ENCODE measurements at places on chromosomes 5 and 9.

- DNase-seq, result no peak
These were observed 27.8 kb downstream of the CSF1R start for GRCh38 chr5:150058480-150059126.

GRCh38 chr9:8684978-8685708 is 885.6 kb upstream of the DMAC1 start:
- DNase-seq, result no peak

DNA sequence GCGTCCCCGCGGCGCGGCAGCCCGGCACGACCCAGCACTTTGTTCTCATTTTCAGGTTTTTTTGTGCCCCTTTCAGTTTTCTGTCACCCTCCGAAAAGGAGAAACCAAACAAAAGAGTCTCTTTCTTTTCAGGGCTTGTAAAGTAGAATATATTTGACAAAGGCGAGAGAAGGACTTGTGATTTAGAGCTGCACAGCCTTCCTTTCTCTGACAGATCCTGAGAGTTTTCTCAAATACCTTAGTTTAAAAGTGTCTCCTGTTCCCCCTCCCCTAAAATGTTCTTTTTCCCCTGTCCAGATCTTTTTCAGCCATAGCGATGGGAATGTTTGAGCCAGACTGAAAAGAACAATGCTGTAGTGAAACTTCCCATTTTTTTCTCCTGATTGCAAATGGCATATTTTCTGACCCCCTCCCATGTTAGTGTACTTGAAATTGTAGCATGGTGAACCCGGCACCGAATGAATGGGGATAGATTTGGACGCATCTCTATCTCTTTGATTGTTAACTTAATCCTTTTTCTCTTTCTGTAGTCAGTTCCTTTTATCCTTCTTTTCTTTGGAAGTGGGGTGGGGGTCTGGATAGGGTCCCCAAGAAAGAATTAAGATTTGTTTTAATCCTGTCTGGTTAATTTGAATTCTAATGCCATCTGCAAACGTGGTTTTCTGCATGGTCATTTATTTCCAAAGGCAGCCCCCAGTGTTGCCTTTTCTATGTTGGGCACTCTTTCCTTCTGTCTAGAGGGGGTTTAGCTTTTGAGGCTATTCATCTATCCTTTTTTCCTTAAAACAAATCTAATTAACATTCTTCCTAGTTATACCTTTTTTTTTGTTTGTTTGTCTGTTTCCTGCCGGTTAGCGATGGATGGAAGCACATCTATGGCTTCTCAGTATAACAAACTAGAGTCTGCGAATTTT is 2.2 kb downstream of the ZSWIM6 start:
- DNase-seq, result peak; percentile 18

DNA sequence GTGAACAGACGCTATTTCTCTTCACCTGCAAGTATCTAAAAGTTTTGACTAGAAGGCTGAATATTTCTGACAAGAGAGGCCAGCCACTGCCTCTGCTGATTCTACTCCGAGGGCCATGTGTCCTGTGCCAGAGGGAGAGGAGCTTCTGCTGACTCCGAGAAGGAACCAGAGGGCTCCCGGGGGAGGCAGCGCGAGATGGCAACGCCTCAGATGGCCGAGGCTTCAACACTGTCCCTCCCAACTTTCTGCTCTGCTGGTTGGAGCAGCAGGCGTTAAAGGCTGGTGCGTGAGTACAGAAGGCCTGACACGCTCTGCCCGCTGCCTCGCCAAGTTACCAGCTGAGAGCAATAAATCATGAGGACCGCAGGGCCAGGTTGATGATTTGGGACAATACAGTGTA is 178.8 kb downstream of the GAPVD1 start:
- no peak for DNase-seq

DNA sequence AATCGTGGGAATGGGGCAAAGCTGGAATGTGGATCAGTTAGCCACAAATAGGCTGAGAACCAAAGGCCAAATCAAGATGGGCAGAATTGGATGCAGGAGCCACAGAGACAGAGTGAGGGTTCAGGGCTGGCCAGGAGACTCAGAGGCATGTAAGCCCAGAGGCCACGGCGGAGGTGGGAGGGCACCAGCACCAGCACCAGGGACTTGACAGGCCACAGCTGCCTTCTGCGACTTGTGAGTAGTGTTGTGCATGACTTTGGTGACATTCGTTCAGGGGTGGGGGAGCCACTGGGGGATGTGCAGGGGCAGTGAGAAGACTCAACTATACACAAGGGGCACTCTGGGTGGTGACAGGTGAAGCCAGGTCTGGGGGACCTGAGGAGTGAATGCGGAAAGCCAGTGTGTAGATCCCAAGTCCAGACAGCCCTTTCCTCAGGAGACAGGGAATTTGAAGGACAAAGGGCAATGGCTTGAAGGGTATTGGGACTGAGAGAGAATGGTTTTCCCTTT is 53.2 kb downstream of the TMOD1 start:
- DNase-seq, result no peak

GRCh38 chr5:60223342-60223741 is 329.8 kb upstream of the PDE4D start:
- no peak for DNase-seq

GRCh38 chr5:137415231-137415681 is 83.9 kb downstream of the SPOCK1 start:
- no peak for DNase-seq

DNA sequence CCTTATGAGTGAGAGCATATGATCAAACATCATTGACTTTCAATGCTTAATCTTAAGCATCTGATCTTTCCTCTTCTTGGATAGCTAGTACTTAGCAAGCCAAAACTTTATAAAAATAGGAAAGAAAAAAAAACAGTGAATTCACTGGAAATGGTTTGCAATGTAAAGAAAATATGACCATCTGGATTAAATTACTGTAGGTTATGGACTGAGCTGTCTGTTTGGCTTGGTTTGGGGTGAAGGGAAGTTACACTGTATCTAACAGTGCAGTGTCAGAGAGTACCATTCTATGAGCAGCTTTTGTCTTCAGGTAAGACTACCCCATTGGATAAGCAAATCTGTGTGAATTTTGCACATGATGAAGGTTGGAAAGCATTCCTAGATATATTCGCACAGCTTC is 151.4 kb downstream of the TLE1 start:
- DNase-seq, result no peak

DNA sequence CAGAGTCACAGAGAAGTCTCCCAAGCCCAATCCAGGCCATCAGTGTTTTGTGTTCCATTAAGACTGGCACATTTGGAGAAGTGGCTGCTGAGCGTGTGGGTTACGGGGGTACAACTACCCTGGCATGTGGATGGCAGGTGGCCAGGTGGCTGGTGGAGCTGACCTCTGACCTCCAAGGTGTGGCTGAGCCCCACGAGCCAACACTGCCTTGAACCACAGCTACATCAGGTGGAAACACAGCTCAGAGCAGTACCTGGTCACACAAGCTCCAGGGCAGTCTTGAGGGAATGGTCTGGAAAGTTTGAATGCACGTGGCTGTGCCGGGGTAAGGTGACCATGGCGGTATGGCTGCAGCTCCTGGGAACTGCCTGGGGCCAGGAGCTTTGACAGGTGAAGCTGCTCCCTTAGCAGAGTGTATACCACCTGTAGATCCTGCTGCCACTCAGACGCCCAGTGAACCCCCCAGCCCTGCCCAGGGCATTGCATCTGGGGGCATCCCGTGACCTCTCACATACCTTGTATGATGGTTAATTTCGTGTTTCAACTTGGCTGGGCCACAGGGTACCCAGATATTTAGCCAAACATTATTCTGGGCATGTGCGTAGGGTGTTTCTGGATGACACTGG is 207.9 kb downstream of the GADD45G start:
- DNase-seq, result no peak

DNA sequence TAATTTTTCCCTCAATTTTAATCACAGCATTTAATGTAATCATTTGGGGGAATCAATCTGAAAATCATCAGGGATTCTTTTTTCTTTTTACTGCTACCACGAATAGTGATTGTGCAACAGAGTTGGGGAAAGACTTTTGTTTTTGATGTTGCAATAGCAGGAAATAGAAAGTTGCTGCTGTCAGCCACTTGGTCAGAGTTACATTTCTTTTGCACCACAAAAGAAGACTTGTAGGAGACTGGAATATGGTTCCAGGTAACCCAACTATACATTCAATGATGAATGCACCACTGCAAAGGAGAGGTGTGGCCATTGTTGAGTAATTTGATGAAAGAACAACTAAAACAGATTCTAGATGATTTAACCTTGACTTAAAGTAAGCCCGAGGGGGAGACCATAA is 46.3 kb upstream of the PALM2AKAP2 start:
- no peak for DNase-seq

DNA sequence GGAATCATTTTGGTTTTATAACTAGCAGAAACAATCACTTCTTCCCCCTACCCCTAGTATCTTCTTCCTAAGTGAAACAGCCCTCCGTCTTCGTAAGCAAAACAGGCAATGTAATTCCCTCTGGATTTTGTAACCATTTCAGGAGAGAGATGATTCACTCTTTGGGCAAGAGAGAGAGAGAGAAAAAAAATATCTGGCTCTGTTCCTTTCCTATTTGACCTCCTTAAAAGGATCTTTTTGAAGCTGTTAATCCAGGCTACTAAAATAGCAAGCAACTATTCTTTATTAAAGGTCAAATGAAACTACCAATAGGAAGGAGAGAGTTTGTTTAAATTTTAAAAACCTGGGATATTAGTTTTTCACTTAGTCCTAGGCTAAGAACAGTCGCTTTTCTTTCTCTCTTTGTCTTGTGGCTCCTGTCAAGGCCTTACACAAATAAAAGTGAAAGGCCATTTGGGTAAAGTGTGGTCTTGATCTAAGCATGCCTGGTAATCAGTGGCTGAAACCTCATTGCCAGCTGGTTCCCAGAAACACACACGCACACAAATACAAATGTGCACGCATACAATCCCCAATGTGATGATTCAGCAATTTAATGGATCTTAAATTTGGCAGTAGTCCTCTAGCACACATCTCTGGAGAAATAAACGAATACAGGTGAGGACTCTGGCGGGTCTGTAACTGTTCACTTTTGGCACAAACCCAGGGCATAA is 70.2 kb downstream of the PRUNE2 start:
- no peak for DNase-seq

GRCh38 chr5:167987490-167988280 is 303.8 kb upstream of the WWC1 start:
- DNase-seq, result peak; percentile 22

GRCh38 chr5:62312036-62312435 is 6.0 kb downstream of the KIF2A start:
- DNase-seq, result no peak

GRCh38 chr9:133842174-133842573 is 104.0 kb upstream of the SARDH start:
- no peak for DNase-seq

DNA sequence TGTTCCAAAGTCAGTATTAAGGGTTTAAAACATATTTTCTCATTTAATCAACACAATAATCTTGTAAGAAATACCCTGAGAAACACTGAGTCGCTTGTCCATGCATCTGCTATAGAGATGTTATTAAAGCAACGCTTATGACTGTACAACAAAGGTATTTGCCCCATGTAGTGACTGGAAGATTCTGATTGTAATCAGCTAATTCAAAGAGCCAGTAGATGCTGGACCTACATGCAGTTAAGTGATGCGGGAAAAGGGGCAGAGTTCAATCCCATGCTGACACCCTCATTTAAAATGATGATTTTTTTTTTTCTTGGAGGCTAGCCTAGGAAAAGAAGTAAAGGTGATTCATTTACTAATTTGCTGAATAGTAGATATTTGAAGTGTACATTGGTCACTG is 149.3 kb upstream of the MTAP start:
- DNase-seq, result no peak

DNA sequence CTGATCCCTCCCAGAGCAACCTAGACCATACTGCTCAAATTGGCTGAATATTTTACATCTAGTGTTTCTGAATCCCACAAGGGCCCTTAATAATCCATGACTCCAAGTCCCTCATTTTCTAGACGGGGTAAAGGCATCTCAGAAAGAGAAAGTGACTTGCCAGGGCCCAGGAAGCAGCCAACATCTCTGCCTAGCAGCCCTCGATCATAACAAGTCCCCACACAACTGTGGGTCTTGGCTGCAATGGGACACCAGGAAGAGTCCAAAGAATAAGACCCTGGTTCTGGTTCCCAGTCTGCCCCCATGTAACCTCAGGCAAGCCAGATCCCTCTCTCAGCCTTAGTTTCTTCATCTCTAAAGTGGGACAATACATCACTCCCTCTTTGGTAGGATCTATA is 6.3 kb downstream of the ANXA6 start:
- no peak for DNase-seq

DNA sequence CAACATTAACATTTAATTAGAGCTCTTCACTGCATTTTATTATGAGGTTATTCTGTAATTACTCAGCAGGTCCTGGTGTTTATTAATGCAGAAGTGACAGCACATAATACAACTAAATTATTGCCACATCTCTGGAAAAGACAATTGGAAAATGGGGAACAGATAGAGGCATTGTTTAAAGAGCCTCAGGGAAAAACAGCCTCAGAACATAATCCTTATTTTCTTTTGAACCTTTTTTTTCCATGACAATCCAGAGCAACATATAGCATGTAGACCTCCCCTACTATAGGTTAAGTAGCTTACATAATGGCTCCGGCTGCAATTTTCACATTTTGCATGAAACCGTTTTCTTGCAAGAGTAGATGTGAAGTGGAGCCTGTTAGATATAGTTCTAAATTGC is 87.2 kb downstream of the RMI1 start:
- DNase-seq, result no peak

Data from HuH-7.5 (cell line).